DND-41 (cell line): ENCODE measurements at places on chromosomes 6 and 20.

DNA sequence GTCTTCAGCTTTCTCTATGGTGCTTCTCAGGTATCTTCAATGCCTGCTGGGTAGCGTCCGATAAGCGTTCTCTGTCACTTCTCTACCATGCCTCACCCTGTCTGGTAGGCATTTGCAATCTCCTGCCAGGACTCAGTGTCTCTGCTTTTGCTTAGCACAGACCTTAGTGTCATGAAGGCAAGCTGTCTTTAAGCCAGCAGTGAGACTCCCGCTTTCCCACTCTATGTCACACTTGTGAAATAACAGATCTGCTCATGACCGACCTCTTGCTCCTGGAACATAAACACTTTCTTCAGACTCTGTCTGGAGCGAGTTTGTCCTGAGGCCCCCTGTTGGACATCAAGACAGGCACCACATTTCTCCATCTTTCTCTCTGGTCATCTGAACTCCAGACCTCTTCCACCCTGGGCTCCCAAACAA, 17.0 kb downstream of the ADGRB3 start:
- DNase-seq, result no peak

- peak; percentile 13 for DNase-seq
These were observed 73.4 kb upstream of the FBXO30 start for GRCh38 chr6:145887969-145888368.

- DNase-seq, result no peak
These were observed 39.1 kb upstream of the FOXO3 start for GRCh38 chr6:108521616-108522107.

DNA sequence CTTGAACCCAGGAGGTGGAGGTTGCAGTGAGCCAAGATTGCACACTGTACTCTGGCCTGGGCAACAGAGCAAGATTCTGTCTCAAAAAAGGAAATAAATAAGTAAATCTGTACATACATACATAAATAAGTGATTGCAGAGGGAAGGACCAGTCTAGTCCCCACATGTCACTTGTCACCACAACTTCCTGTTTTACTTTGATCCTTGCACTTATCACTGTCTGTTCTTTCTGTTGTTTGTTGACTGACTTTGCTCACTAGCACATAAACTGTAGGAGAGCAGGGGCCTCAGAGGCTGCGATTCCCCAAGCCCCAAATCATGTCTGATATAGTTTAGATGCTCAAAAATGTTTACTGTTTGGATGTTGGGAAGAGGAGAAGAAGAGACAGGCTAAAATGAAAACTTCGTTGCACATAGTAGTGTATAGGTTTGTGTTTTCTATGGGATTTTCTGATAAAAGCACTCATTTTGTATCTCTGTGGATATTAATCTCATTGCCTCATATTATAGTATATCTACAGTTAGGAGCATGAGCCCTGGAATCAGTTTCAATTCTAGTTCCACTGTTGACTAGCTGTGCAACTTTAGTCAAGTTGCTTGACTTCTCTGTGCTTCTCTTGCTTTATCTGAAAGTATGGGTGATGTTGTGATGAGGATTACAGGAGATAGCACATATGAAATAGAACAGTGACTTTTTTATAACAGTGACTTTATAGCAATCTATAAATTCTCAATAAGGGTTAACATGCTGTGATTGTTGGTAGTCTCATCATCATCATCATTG, 165.0 kb downstream of the TBC1D7 start:
- no peak for DNase-seq

DNA sequence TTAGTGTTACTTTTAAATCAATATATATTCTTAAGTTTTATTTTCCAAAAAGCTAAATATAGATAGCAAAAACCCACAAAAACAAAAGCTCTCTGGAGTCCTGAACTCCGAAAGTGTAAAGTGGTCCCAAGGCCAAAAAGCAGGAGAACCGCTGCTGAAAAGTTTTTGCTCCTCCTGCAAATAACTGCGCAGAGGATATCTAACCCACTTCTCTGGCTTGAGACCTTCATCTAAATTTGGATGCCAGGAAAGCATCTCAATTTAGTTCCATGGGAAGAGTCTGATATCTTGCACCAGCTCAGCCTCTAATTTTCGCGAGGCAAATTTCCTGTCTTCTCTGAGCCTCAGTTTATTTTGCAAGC, 523 bp downstream of the MRPS10 start:
- peak; percentile 18 for DNase-seq

- no peak for DNase-seq
These were observed 70.3 kb upstream of the DSP start for GRCh38 chr6:7471171-7471570.

DNA sequence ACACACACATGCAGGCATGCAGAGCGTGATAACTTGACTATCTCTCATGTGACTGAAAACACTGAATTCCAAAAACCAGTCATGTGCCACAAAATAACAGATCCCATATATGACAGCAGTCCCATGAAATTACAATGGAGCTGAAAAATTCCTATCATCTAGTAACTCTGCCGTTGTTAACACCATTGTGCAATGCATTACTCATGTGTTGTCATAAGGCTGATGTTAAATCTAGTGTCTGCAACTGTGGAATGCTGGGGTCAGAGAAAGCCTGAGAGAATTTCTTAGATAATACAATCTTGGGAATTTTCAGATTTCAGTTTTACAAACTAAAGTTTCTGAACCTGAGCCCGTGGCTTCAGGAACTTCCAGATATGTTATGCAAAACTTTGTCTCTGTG, 70.2 kb downstream of the LYRM4 start:
- DNase-seq, result no peak

GRCh38 chr6:156557251-156557910, 219.8 kb upstream of the ARID1B start:
- DNase-seq, result no peak

DNA sequence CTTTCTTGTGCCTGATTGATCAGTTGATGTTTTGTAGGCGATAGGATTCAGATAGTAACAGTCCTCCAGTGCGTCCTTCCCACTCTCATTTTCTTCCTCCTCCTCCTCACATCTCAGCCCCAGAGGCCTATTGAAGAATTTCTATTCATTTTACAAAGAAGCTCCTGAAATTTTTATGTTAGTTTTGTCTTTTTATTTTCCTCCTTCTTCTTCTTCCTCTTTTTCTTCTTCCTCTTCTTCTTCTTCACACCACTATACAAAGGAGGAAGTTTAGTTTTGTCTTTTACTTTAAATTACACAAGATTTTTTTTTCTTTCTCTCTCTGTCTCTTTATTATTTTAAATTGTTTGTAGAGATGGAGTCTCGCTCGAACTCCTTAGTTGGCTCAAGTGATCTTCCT, 19.1 kb downstream of the BTN2A1 start:
- no peak for DNase-seq

GRCh38 chr6:7750197-7750596, 24.3 kb downstream of the BMP6 start:
- DNase-seq, result no peak

- DNase-seq, result no peak
These were observed at the start of gene TRDN for GRCh38 chr6:123636782-123637181. TSS of gene TRDN (minus strand) at chr6:123636950. CDS start at chr6:123636775, 175 bp downstream.

DNA sequence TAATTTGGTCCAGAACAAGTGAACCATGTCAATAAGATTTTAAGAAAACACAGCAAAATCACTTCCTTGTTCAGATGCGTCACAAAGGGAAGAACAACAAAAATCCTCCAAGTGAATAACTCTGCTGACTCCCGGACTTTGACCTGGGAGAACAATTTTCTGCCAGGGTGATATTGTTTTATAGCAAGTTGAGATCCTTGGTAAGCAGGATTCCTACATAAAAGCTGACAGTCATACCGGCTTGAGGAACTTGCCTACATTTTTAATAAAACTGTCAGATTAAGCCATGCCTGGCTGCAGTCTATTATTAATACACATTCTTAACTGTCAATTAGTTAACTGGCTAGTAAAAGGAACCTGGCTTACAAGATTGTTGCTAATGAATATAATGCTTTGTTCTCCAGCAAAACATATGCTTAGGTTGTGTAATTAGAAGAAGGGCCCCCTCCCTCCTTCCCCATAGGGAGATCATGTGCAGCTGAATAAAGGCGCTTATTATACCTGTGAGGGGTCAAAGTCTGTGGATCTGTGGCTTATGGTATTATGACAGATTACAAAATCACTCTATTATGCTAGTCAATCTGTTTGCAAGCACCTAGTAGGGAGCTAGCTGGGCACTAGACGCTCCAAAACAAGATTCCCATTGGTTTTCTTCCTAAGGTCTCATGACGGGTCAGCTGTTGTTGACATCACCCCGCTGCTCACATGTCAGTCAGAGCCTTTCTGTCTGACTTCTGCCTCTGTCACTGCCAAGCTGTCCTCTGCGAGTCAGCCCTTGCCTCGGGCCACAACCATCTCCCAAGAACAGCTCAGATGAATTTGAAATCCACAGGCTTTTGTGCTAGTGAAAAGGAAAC, 44.6 kb upstream of the SEC63 start:
- no peak for DNase-seq

- DNase-seq, result peak; percentile 83
These were observed 113.9 kb upstream of the PRSS16 start for GRCh38 chr6:27133281-27134227.

- no peak for DNase-seq
These were observed 29.7 kb upstream of the TMEM217 start for GRCh38 chr6:37287519-37288157.

- no peak for DNase-seq
These were observed 152.7 kb upstream of the FKBP1C start for GRCh38 chr6:63058601-63059000.

- DNase-seq, result peak; percentile 59
These were observed 3.2 kb upstream of the DEF6 start for GRCh38 chr6:35294308-35294945.

GRCh38 chr6:15266423-15266996, 20.6 kb downstream of the JARID2 start:
- no peak for DNase-seq

- DNase-seq, result peak; percentile 70
These were observed 161.4 kb downstream of the DNAH8 start for GRCh38 chr6:38876475-38876874.

DNA sequence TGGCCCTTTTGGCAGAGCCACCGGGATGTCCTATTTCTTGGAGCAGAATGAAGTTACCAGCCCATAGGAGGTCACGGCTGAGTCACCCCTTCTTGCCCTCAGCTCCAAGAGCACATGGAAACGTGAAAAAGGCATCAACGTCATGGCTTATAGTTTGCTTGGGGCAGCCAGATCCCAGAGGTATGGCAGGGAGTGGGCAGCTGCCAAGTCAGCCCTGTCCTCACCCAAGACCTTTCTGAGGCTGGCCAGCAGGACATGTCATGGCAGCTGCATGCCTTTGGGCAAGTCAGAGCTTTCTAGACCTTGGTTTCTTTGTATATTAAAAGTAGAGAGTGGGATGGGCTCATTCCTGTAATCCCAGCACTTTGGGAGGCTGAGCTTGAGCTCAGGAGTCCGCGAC, 8.2 kb upstream of the MDFI start:
- no peak for DNase-seq

DNA sequence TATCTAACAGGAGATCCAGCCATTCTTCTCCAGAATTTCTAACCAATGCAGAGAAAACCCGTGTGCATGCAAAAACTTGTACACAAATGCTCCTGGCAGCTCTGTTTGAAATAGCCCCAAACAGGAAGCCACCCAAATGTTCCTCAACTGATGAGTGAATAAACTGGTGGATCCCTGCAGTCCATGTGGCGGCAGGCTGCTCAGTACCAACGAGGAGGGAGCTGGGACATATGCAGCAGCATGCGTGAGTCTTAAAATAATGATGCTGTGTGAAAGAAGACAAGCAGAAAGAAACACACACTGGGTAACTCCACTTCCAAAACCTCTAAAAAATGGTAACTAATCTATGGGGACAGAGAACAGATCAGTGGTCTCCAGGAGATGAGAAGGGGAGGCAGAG, 542.1 kb upstream of the AGPAT4 start:
- DNase-seq, result no peak

GRCh38 chr20:35463455-35464300, 8.3 kb downstream of the CEP250 start:
- DNase-seq, result peak; percentile 74

DNA sequence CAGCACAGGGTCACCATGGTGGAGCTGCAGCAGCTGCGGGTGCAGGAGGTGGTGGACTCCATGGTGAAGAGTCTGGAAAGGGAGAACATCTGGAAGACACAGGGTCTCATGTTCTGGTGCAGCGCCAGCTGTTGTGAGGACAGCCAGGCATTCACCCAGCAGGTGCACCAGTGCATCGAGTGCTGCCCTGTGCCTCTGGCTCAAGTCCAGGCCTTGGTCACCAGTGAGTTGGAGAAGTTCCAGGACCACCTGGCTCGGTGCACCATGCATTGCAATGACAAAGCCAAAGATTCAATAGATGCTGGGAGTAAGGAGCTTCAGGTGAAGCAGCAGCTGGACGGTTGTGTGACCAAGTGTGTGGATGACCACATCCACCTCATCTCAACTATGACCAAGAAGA, 22.9 kb upstream of the RIPK1 start:
- no peak for DNase-seq

DNA sequence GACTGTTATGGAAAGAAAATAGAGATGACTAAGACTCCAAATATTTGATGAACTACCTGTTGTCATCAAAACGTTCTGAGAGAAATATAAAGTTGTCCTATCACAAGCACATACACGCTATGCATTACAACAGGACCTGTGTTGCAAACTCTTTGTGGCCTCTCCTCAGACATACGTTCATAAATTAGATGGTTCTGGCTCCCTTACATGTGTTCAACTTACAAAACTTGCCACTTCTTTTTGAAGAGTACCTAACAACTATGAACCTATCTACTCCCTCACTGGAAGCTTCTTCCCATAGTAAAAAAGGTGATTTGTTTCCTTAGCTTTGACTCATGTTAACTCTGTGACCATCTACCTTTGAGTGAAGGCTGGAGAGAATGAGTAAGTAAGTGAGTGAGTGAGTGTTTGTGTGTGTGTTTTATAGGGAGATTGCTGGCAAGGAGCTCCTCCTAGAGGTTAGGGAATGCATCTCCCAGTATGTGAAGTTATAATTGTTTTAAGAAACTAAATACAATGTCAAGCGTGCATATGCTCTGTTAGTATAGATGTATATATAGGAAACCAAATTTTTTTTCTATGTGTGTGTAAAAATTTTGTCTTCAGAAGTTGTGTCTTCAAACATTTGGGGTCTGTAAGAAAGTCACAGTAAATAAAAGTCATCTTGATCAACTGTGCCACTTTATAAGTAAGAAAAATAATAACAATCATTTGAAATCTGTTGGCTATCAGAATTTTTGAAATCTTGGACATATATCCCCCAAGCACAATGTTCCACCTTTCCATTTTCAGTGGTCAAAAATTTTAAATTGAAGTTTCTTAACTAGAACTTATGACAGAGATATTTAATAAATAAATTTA, 1211.1 kb upstream of the GJE1 start:
- DNase-seq, result no peak

DNA sequence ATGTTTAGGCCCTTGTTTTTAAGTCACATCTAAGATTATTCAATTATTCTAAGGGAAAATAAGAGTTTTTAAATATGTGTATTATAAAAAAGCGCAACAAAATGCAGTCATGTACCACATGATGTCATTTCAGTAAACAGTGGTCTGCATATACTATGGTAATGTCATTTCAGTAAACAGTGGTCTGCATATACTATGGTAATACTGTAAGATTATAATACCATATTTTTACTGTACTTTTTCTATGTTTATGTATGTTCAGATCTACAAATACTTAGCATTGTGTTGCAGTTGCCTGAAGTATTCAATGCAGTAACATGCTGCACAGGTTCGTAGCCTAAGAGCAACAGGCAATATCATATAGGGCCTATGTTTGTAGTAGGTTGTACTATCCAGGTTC, 21.4 kb downstream of the MEI4 start:
- no peak for DNase-seq

- no peak for DNase-seq
These were observed 7.5 kb downstream of the C2 start for GRCh38 chr6:31935021-31935420.
